ENCODE measurements at places on chromosomes 2 and 18.

DNA sequence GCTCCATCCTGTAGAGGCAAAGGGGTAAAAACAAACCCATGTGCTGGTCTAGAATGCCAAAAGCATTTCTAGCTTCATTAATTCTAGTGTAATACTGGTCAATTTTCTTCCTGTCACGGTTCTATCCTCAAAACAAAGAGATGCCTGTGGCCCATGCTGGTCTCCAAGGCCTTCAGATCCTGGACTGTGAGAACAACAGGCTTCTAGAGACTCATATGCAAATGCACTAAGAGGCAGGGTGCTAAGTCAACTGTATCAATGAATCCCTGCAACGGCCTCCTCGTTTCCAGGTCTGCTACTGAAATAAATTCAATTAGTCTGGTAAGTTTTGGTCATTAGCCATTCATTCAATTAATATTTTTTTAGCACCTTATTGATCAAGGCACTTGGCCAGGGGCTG lies 4.0 kb downstream of the IFT172 start:
- no peak for DNase-seq

DNA sequence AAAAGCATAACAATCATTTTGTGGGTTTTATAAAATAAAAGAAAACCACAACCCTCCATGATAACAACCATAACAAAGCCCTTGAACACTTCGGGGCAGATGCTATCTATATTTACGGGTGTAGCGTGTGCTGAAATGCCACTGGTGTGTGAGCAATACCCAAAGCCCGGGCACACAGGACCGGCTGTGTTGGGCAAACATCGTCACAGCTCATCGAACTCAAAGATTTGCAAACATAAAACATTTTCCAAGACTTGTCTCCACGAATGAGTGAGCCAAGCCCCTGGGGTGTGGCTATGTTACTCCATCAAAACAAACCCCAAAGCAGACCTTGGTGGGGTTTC lies 290.2 kb downstream of the LPIN1 start:
- no peak for DNase-seq

DNA sequence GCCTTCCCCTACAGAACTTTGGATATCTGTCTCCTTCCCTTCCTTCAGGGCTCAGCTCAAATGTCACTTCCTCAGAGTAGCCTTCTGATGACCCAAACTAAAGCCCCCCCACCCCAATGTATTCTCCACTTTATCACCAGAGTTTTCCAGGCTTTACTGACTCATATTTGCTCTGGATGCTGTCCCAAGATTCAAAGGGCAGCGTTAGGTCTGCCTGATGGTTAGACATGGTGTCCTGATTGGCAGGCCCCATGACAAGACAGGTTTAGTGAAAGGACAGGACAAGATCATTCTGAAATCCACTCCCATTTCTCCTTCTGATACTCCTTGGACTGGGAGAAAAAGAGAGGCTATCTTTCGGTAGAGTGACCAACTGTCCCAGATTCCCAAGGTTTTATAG lies 22.6 kb upstream of the RPIA start:
- DNase-seq: no peak

DNA sequence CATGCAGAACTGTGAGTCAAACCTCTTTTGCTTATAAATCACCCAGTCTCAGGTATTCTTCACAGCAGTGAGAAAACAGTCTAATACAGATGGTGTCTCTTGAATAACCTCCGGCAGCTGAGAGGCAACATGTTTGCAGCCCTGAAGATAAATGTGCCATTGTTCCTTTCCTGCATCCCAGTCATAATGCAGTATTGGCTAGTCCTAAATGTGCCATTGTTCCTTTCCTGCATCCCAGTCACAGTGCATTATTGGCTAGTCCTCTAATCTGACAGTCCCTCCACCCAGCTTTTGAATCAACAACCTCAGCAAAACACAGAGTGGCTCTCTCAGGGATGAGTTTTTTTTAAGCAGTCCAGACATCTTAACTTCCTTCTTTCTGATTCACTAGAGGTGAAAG lies 550.7 kb downstream of the RIT2 start:
- DNase-seq: no peak

DNA sequence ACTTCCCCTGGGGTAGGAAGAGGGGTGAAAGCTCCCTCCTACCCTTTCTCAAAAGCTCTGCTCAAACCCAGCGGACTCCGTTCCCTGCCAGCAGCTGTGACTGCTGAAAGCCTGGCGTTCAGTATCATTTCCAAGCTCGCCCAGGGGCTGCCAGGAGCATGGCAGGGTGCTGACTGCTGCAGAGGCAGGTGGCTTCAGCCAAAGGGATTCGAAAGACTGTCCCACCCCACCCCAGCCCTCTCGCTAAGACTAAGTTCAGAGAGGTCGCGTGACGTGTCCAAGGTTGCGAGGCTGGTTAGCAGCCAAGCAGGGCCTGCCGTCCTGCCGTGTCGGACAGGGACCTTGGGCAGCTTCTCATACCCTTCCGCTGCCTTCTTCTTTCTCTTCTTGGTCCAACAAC lies 72.3 kb upstream of the RAB12 start:
- DNase-seq: no peak

- no peak for DNase-seq
Observed at GRCh38 chr2:62099050-62099449, 96.9 kb upstream of the B3GNT2 start.

DNA sequence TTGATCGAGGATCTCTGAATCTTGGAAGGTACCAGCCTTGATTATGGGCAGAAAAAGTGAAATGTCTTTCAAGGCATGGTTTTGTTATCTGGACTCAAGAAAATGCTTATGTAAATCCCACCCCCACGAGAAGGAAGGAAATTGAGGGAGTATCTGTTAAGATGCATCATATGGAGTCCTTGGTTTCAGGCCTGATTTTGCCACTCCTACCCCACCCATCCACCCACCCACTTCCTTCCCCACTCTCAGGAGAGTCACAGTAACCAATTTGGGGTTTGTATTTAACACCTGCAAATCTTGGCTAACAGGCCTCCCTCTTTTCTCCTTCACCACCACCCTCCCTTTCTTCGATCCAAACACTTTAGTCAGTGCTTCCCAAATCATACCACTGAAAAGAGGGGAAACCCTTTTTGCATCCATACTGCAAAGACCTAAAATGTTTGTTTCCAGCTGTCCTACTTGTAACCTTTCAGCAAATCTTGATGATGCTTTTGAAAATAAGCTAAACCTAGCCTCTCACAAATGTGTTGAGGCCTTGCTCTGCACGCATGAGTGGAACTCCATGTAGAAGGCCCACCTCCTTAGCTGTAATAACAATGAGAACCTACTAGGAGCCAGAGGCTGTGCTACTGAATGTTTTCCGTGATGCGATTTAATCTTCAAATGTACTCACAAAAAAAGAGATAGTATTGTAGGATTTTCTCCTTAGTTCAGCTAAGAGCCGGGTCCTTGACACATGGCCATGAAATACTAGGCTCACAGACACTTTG lies 34.8 kb downstream of the POU3F3 start:
- DNase-seq: no peak

- DNase-seq: no peak
Observed at GRCh38 chr2:65767946-65768345, 335.5 kb upstream of the SPRED2 start.

DNA sequence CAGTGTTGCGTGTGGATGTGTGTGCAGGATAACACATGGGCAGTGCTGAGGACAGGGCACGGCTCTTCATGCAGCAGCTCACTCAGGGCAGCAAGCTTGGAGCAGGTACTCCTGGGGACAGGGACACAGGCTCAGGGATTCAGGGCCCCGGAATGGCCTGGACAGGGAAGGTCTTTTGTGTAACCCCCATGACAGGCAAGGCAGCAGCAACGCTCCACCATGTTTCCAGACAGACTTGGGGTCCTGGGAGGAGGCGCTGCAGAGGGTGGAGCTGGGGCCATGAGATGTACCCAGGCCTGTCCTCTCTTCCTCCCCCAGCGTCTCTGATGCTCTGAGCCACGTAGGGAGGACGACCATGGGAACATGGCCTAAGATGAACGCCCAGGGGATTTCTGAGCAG lies 58.3 kb downstream of the ADNP2 start:
- DNase-seq: no peak

DNA sequence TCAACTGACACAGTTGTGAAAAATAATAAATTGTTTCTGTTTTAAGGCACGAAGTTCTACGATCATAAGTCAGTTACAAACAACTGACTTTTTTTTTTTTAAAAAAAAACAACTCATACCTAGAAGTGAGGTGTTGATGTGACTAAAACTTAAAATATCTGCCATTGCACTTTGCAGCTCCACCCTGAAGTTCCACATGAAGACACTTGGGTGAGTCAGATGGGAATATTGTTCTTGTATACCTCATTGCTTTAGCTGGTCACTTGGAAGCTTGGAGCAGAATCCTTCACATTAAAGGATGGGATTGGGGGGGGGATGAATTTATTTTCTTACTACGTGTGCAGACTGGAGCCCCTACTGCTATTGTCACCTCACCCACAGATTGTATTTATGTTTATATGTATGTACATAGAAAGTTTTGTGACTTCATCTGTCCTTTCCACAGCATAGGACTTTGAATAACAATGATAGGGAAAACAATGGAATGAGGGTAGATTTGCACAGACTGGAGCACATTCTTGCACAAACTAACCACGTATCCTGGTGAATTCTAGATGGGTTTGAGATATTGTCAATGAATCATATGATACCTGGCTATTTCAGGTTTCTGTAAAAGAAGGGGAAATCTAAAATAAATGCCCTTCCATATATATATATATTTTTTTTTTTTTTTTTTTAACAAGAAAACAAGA lies 57.9 kb upstream of the ARHGAP15 start:
- DNase-seq: no peak

- DNase-seq: no peak
Observed at GRCh38 chr2:122908159-122908558, 1116.9 kb upstream of the CNTNAP5 start.

- DNase-seq: no peak
Observed at GRCh38 chr2:54504866-54505265, 48.7 kb downstream of the SPTBN1 start.

GRCh38 chr18:28091197-28091596 lies 85.7 kb downstream of the CDH2 start:
- no peak for DNase-seq

- no peak for DNase-seq
Observed at GRCh38 chr2:168189835-168190569, 57.4 kb downstream of the STK39 start.

GRCh38 chr2:175441181-175441761 lies 259.8 kb upstream of the ATP5MC3 start:
- DNase-seq: no peak

- DNase-seq: no peak
Observed at GRCh38 chr2:57370882-57371585, 675.6 kb upstream of the VRK2 start.

DNA sequence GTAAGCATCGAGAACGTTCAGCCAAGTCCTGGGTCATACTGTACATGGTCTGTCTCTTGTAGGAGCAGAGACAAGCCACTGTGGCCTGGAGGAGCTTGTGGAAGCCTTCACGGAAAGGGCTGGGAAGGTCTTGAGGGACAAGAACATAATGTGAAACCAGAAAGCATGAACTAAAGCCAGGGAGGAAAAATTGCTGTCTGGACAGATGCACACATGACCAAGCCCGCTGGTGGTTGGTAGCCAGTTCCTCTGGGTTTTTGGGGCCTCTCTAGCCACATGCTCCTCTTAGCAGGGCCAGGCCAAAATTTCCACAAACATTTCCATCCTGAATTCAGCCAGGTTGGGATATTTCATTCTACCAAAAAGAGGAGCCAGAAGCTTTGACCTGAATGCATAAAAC lies 196.2 kb upstream of the SIX2 start:
- DNase-seq: no peak

- no peak for DNase-seq
Observed at GRCh38 chr2:239944694-239945551, 80.2 kb downstream of the NDUFA10 start.

- DNase-seq: no peak
Observed at GRCh38 chr2:12881952-12882351, 165.2 kb downstream of the TRIB2 start.

- DNase-seq: no peak
Observed at GRCh38 chr2:121376535-121377250, 91.7 kb upstream of the TFCP2L1 start.

GRCh38 chr2:230700447-230700846 lies 12.2 kb upstream of the CAB39 start:
- no peak for DNase-seq

DNA sequence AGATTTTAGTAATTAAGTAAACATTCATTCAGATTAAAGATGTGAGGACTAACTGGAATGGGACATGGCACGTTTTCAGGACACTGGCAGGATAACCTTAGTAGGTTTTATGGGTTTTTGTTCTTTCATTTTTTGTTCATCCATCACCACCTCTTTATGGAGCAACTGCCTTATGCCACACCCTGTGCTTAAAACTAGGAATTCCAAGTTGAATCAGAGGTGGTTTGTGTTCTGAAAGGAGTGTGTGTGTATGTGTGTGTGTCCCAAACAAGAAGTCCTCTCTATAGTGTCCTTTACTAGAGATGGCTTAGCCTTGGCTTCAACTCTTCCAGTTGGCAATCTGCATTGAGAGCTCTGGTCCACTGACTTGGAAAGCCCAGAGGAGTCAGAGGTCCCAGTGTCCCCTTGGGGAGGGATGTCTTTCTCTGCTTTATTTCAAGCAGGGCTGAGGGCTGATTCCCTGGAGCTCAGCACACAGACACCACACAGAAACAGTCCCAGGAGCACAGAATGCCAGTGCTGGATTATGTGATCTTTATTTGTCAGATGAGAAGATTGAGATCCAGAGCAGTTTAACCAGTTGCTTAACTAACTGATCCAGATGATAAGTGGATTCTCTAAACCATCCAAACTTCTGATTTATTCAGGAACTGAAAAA lies 25.2 kb downstream of the RHOB start:
- no peak for DNase-seq

DNA sequence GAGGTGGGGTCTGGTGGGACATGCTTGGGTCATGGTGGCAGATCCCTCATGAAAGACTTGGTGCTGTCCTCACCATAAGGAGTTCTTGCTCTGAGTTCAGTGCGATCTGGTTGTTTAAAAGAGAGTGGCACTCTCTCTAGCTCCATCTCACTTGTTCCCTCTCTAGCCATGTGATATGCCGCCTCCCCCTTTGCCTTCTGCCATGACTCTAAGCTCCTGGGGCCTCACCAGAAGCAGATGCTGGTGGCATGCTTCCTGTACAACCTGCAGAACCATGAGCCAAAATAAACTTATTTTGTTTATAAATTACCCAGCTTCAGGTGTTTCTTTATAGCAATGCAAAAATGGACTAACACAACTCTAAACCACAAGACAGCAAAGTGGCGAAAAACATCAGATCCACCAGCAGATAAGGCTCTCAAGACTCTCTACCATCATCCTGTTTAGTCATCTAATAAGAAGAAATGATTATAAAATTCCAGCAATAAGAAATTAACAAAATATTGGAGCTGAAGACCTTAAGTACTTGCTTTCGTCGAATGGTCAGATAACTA lies 75.5 kb downstream of the OLA1 start:
- no peak for DNase-seq

DNA sequence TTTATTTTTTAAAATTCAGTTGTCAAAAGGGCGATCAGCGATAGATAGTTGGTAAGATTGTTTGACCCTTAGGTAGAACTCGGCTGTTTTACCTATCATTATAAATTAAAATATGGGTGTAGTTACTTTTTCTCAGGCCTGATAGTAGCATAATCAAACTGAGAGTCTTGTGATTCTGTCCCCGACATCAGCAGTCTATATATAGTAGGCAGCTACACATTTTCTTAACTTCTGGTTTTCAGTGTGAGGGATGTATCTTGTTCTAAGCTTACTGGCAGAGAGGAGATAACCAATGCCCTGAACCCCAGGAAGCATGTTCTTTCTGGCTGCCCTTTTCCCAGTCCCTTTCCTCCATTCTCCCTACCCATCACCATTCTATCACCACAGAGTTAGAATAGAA lies 56.6 kb downstream of the XRCC5 start:
- DNase-seq: no peak

Data from activated T-helper 9 cell treated with anti-CD3 and anti-CD28 coated beads, Interleukin-2, amount 50 U/mL, for 16 hours (primary cell).